ENCODE measurements at places on chromosomes 3 and 15.
A peak's percentile ranks its signal among the peaks of the same experiment; 100 is the strongest.

DNA sequence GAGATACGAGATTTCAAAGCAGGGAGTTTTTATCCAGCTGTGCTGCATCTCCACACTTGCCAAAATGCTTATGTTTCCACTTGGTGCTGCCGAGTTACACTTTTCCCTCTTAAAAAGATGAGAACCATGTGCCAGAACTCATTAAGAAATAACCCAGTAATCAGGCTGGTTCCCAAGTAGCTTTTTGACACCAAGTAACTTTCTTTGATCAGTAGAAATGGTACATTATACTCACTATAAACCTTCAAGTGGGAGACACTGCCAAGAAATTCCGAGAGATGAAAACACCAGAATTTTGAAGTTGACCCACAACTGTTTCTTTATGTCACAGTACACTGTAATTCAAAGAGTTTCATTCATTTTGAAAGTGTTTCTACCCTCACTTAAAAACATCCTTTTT, 164.6 kb upstream of the CCDC54 start:
- no peak for DNase-seq

DNA sequence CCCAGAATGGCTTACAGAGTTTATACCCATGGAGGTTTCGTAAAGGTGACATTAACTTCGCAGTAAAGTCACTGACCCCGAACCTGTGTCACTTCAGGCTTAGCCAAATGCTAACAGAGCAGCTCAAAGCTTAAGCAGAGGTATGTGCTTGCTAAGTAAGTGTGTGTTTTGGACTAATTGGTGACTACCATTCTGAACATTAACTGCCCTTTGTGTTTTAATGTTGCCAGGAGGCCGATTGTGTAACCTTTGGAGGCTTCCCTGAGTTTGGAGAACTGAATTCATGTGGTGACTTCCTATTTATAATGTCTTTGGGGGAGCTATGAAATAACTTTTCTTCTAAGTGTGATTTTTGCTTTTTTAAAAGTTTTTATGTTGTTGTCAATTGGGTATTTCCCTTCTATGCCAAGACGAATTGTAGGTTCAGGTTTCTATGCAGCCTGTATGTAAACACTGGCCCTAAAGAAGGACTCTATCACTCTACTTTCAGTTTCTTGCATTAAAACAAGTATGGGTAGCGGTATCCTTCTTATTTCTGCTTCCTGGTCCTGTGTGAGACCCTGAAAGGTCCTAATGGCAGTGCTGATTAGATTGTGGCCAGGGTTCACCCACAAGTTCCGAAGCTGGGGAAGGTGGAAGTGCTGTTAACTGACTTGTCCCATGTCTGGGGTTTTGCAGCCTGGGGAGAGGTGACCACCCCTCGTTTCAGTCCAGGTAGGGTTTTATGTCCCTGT, 86.3 kb downstream of the IGF1R start:
- DNase-seq = peak; percentile 58

GRCh38 chr15:59722037-59722436, 32.9 kb upstream of the BNIP2 start:
- no peak for DNase-seq

- DNase-seq = no peak
Measured at GRCh38 chr3:46948830-46949671, 27.5 kb downstream of the CCDC12 start.
